Stimulated activated CD4-positive, alpha-beta T cell treated with anti-CD3 and anti-CD28 coated beads, Interleukin-4, amount 100 ng/mL, for 48 hours (primary cell): ENCODE measurements at places on chromosomes 6 and 20.
A peak's percentile ranks its signal among the peaks of the same experiment; 100 is the strongest.

- no peak for DNase-seq
Observed at GRCh38 chr20:40739841-40740240, 50.8 kb upstream of the MAFB start.

- no peak for DNase-seq
Observed at GRCh38 chr6:36852481-36853147, 13.4 kb upstream of the CPNE5 start.

DNA sequence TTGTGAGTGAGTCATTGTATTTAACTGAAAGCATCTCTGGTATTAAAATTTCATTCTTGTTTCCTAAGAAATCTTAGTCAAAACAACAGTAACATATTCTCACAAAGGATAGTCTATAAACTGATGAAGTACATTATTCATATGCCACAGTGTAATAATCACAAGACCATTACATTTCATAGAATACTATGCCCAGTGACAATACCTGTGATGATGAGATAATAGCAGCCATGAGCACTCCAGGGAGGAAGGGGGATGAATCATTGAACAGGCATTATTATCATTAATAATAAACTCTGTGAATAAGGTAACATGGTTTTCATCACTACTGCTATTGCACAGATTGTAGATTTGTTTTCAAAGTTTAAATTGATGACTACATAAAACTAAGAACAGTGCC, 667.9 kb downstream of the EPM2A start:
- DNase-seq = no peak

DNA sequence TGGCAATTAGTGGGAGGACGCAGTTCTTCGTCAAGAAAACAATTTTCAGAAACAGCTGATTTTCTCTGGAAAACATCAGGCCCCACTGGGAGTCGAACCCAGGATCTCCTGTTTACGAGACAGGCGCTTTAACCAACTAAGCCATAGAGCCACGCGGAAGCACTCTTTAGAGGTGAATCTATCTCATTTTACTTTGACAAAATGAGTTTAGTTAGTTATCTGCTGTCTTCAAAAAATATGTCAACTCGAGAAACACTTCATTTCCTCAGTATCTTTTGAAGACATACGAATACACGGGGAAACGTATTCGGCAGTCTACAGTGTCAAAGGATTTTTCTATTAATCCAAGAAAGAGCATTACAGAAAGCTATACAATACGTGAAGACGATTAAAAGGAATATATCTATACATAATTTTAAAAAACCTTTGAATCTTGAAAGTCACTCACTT, 26.7 kb downstream of the GPX6 start:
- peak; percentile 40 for DNase-seq

GRCh38 chr20:41497186-41497895, 120.8 kb downstream of the CHD6 start:
- DNase-seq = no peak

DNA sequence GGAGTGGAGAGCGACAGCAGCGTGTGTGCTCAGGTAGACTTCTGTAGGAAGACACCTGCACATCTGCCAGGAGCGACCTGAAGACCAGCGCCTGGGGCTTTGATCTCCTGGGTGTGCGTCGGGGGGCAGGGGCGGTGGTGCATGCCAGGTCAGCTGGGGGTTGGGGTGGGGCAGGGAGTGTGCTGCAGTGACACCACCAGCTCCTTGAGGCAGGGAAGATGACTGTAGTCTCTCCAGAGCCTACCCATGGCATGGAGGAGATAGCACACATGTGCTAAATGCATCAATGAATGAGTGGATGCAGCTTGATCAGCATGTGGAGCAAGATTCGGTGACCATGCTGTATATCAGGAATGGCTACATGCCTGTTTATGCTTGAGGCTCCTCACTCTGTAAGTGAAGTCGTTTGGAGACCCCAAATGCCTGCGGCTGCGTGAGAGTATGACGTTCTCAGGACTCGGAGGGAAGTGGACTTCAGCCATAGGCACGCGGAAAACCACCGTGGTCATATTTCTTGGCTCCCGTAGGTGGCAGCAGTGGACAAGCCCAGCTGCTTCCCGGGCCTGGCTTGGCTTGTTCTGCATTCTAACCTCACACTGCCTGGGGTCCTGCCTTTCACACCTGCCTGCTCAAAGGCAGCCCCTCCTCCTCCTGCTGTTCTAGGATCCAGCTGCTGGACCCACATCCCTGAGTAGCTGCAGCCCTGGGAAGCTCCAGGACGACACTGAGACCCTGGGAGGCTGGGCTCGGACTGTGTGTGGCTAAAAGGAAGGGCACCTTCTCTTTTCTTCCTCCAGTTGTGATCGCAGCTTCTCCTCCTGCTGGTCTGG, 39.4 kb upstream of the KCNK16 start:
- peak; percentile 43 for DNase-seq
